ENCODE measurements at places on chromosomes 13 and 19. TPM values are rescaled to one million over a fixed set of nuclear protein-coding genes. Genes with fewer than 3 reads are reported as not detected.
A peak's percentile ranks its signal among the peaks of the same experiment; 100 is the strongest.

Gene SULT2A1
- not detected for total RNA-seq

Gene ACP4
- total RNA-seq = not detected

Gene ZNF763
- 1.1 TPM for total RNA-seq

Gene ETHE1
- 55.4 TPM for total RNA-seq

Gene VSTM1
- total RNA-seq = not detected

GRCh38 chr13:109707742-109708617 is 78.4 kb downstream of the IRS2 start:
- no peak overlapping the region for H3K4me3 ChIP-seq
- no peaks in the 10 kb centered on the region for H3K4me1 ChIP-seq
- no peak for DNase-seq
- H3K36me3 ChIP-seq = no peaks in the 10 kb centered on the region
- H3K27ac ChIP-seq = no peak overlapping the region
- peaks cover 17% of the 10 kb centered on the region for H3K27me3 ChIP-seq

DNA sequence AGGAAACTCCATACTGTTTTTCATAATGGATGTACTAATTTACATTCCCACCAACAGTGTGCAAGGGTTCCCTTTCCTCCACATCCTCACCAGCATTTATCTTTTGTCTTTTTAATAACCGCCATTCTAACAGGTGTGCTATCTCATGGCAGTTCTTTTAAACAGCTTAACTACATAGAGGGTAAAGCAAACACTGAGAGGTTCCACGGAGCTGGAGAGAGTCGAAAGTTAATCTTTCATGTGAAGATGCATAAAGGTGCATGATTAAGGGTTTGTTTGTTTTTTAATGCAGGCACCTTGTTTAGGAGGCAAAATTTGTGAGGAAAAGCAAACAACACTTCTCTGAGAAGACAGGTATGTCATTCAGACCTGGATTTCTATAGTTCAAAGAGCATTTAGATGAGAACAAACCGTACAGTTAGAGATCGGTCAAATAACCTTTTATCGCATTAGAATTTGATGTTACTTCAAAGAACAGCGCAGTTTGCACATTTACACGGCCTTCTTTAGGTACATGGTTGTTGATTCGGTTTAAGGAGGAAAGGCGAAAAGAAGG is 193.9 kb downstream of the RBM26 start:
- no peak overlapping the region for H3K4me3 ChIP-seq
- H3K27me3 ChIP-seq = peaks cover 27% of the 10 kb centered on the region
- no peaks in the 10 kb centered on the region for H3K36me3 ChIP-seq
- DNase-seq = no peak
- no peaks in the 10 kb centered on the region for H3K4me1 ChIP-seq
- H3K27ac ChIP-seq = no peak overlapping the region

- no peaks in the 10 kb centered on the region for H3K36me3 ChIP-seq
- no peak overlapping the region for H3K4me3 ChIP-seq
- H3K27me3 ChIP-seq = no peaks in the 10 kb centered on the region
- DNase-seq = no peak
These were observed 1373.7 kb downstream of the PCDH9 start for GRCh38 chr13:65856431-65856830.

- H3K27me3 ChIP-seq = peaks cover 3% of the 10 kb centered on the region
- H3K36me3 ChIP-seq = no peaks in the 10 kb centered on the region
- no peak overlapping the region for H3K27ac ChIP-seq
- no peaks in the 10 kb centered on the region for H3K4me1 ChIP-seq
- H3K4me3 ChIP-seq = no peak overlapping the region
These were observed 21.0 kb upstream of the FXYD3 start for GRCh38 chr19:35094656-35095055.

GRCh38 chr19:6138066-6138465 is 2.6 kb downstream of the ACSBG2 start:
- no peaks in the 10 kb centered on the region for H3K4me1 ChIP-seq
- no peaks in the 10 kb centered on the region for H3K36me3 ChIP-seq
- no peak for DNase-seq
- H3K4me3 ChIP-seq = no peak overlapping the region

- H3K36me3 ChIP-seq = no peaks in the 10 kb centered on the region
- H3K4me3 ChIP-seq = no peak overlapping the region
- no peak overlapping the region for H3K27ac ChIP-seq
- DNase-seq = no peak
These were observed 116.6 kb downstream of the PCDH17 start for GRCh38 chr13:57748096-57748495.

DNA sequence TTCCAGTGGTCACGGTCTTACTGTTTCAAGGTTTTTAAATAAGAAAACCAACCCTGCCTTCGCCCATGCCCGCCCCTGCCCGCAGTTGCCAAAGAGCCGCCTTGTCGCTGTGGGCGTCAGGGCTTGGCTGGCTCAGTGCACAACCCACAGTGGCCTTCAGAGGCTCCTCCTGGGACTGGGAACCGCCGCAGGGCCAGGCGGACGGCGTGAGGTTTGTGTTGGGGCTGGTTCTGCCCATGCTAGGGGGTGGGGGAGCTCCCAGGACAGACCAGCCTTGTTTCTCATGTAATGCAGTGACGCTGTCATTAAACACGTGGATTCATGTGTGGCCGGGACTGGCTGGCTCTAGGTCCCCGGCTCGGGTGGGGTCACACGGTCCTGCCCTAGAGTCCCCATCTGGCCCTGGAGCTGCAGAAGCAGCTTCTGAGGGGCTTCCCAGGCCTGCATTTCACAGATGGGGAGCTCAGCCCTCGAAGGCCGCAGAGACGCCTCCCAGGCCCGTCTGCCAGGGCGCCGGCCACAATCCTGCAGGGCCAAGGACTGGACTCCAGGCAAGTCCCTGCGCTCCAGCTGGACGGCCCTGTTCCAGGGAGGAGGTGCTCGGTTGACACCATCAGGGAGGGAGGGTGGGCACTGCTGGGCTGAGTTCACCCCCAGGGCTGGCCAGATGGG is 2.4 kb upstream of the TEKTIP1 start:
- no peaks in the 10 kb centered on the region for H3K4me1 ChIP-seq
- no peak overlapping the region for H3K27ac ChIP-seq
- H3K27me3 ChIP-seq = no peaks in the 10 kb centered on the region
- no peak overlapping the region for H3K4me3 ChIP-seq
- DNase-seq = no peak
- H3K36me3 ChIP-seq = peaks cover 17% of the 10 kb centered on the region

DNA sequence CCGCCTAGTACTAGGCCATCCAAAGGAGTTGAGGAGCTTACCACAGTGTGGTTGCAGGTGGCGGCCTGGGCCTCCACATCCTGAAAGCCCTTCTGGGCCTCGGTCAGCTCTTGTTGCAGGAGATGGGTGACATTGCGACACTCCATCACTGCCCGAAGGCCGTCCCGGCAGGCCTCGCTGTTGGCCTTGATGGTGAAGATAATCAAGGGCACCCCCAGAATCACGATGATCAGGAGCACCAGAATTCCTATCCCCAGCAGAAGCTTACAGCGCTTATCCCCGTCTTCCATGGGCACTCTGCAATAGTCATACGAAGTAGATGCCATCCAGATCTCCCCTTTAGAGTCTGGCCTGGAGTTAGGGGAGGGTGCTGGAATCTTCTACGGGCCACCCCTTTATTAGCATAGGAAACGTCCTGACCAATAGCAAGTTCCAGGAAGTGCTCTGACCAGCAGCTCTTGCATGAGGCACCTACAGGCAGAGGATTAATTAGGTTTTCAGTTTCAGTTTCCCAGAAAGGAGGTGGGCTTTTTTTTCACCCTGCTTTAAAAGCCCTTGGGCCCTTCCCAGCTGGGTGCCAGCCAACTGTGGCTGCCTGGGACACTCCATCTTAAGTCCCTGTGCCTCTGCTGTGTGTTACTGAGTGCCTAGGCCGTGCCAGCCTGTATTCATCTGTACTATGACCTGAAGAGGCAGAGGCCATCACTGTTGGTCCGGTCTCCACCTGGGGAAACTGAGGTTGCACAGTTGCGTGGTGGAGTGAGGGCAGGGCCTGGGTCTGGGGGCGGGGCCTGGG is at the start of gene BST2:
Gene BST2 (minus strand): TSS at position 381 of the 796 bp plus-strand sequence. CDS start 55 bp downstream, at position 326.
- H3K27ac ChIP-seq = peak within 1 kb of the TSS; percentile 89
- H3K4me3 ChIP-seq = peak within 1 kb of the TSS; percentile 85
- H3K4me1 ChIP-seq = peaks cover 32% of the 10 kb centered on the region
- DNase-seq = peak; percentile 58
- no peaks in the 10 kb centered on the region for H3K27me3 ChIP-seq
- peaks cover 13% of the 10 kb centered on the region for H3K36me3 ChIP-seq

- no peak for DNase-seq
- H3K4me1 ChIP-seq = peaks cover 84% of the 10 kb centered on the region
- H3K27me3 ChIP-seq = no peaks in the 10 kb centered on the region
- H3K27ac ChIP-seq = peak overlapping the region; percentile 93
These were observed 65.0 kb downstream of the ARHGEF7 start for GRCh38 chr13:111179908-111180760.

GRCh38 chr19:43624933-43625332 is 5.5 kb upstream of the ZNF428 start:
- H3K36me3 ChIP-seq = no peaks in the 10 kb centered on the region
- no peak overlapping the region for H3K27ac ChIP-seq
- peaks cover 29% of the 10 kb centered on the region for H3K4me1 ChIP-seq
- H3K4me3 ChIP-seq = no peak overlapping the region
- H3K27me3 ChIP-seq = peaks cover 7% of the 10 kb centered on the region
- DNase-seq = peak; percentile 80

All from activated T-helper 1 cell treated with anti-CD3 and anti-CD28 coated beads, Interleukin-12 subunit alpha, Interleukin-12 subunit beta, Interleukin-2, Interleukin-4 antibody, amounts not matched to agents 30 ng/mL and 10 ng/mL and 1 ng/mL, durations not matched to agents 14 hours and 24 hours and 36 hours (primary cell).